ENCODE measurements at places on chromosomes 12 and 14.

DNA sequence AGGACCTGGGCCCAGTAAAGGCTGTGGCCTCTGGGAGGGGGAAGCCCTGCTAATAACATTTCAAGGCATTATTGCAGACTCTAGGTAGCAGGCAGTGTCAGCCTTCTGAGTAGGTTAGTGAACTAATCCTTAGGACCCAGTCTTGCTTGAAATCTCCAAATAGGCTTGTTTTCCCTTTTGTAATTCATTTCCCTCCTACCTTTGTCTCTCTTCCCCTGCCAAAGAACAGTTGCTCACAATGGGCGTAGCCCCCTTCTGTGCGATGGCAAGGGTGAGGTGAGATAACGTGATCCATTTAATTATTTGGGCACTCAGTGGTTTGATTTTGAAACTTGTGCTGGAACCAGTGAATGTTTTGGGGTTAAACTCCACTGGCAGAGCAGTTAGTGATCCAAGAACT lies 10.9 kb downstream of the PELI2 start:
- no peak for DNase-seq

GRCh38 chr12:6555018-6555691 lies 687 bp downstream of the IFFO1 start:
- DNase-seq: peak; percentile 63

DNA sequence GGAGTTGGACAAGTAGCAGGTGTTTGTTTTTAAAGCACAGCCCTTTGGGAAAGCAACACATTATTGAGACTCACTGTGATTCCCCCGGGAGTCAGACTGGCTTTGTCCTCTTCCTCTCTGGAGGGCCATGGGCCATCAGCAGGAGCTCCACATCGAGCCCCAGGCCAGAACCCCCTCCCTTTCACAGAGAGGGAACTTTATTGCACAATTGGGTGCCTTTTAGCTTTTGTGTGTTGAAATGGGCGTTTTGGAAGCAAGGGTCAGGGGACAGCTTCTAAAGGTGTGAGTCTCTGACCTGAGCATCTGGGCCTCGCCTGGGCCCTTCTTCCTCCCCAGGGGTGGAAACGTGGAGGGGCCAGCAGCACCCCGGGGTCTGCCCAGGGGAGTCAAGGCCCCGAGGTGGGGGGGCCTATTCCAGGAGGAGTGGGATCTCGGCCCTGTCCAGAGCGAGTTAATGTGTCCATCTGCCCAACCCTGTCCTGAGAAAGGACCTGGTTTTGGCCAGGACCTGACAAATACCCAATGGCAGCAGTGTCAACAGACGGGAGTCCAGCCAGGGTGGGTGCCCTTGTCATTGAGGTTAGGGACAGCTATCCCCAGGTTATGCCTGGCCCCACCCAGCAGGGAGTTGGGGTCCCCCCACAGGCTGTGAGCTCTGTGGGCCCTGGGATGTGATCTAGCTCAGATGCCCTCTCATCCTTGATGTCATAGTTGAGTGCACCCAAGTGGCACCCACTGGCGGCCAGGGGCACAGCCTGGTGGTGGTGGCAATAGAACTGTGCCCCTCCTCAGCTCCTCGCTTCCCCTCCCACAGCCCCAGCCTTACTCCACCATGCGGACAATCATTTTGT lies 37.1 kb downstream of the SLC8B1 start:
- no peak for DNase-seq

DNA sequence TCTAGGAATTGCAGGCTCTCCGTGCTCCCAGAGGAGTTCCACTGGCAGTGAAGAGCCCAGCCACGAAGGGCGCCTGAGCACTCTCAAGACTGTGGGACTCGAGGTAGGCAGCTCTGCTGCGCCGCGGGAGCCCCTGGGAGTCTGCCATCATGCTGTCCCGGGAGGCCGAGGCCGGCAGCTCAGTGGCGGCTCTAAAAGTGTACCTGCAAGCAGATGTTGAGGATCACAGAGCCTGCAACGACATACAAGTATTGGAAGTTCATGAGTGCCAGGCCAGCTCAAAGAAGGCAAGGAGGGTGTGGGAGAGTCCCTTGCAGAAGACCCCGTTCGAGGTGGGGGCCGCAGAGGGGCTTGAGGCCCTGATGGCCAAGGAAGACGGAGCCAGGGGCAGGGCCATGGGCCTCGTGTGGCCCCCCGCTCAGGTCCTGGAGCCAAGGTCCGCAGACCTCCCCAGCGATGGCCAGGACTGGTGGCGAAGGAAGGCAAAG lies 62.7 kb downstream of the MUCL1 start:
- no peak for DNase-seq

GRCh38 chr12:75862692-75863471 lies 168.7 kb downstream of the PHLDA1 start:
- DNase-seq: no peak

DNA sequence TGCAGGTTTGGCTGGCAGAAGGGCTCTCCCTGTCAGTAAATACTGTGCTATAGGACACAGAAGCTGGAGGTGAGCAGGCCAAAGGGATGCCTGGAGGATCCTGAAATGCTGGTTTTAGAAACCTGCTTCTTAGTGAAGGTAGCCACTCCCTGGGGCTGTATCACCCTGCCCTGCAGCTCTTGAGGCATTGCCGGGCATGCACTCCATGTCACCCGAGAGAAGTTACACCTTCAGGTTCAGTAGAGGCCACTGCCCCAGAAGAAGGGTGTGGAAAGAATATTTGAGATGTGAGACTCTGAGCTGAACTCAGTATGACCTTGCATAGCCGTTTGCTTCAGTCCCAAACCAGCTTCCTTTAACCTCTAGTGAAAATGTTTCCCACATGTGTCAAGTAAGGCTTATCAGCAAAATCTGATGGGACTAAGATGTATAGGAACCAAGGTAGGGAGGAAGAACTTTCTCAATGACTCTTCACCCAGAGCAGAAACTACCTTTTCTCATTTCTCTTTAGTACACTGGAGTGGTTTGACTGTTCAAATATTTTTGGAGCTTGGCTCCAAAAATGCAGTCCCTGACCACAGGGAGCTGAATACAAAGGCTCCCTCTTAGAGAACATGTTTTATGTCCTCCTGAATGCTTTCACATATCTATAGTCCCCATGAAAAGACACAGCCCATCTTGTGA lies 164.5 kb upstream of the DYRK2 start:
- no peak for DNase-seq

DNA sequence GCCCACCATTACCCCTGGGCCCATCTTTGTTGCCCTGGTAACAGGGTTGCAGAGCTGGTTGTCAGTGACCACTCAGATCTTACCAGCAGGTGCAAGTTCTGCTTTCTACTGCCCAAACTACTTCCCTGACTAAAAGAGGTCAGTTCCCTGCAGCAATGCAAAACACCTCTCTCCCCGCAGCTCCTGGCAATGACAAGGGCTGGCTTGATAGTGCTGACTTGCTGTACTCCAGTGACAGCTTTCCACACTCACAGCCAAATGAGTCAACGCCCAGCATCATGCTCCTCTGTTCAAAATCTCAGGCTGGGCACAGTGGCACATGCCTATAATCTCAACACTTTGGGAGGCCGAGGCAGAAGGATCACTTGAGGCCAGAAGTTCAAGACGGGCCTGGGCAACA lies 90.6 kb downstream of the CIT start:
- DNase-seq: peak; percentile 64

GRCh38 chr14:54981698-54982097 lies 45.2 kb downstream of the WDHD1 start:
- DNase-seq: peak; percentile 56

- no peak for DNase-seq
Observed at GRCh38 chr12:19620222-19620621, 180.9 kb downstream of the AEBP2 start.

DNA sequence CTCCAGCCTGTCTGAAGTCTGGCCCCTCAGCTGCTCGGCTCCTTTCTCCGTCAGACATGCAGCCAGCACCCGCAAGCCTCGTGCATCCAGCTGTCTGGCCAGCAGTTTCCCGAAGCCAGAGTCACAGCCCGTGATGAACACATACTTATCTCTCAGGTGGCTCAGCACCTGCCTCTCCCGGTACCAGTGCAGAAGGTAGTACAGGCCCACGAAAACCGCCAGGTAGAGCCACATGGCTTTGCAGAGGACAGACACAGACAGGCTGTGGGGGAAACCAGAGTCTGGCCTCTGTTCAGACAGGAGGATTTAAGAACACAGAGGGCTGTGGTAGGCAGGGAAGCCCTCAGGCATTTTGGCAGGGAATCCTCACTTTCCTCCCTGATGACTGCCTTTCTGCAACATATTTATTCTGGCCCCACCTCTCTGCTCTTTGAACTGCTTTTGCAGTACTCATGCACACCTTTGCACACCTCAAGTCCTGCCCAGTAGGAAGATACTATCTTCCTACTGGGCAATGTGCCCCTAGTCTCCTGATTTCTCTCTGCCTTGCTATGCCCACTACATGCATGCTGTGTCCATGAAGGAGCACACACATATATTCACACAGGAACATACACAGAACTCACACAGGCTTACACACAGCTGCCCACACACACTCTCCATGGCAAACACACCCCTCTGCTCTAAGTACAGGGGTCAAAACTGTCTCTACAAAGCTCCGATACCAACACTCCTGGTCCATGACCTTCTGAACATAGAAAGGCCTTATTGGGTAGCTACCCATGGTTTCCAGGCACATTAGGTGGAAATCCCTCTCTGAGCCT lies at the start of gene RDH16:
Gene RDH16, minus strand, starts transcription at position 380 of the 824 bp plus-strand sequence. Its CDS starts 146 bp downstream, at position 234.
- DNase-seq: no peak

DNA sequence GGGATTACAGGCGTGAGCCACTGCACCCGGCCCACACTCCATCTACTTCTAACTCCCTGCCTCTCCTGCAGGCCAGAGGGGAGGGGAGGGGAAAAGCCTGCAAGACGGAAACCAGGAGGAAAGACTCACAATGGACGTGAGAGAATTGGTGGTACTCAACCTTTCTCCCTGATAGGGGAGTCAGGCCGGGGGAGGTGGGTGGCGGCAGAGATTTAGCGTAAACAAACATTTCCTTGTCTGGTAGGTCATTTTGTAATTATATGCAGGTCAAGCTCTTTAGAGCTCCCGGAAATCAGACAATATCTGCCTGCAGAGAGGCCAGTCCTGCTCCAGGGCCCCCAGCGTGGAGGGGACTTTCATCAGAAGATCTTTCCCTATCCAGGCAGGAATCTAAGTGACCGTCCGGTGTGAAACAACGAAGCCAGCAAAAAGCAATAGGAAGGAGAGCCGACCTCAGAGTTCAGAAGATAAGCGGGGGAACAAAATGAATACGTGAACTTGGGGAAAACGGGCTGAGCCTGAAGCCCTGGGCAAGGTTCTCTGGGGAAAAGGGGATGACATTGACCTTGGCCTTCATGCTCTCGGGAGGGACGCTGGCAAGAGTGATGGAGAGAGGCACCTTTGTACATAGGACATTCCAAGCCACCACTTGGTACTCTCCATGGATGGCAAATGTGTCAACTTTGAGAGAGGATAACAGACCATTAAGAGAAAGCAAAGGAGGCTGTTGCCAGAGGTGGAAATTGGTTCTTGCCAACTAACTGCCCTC lies 62.3 kb downstream of the SPRING1 start:
- DNase-seq: no peak

DNA sequence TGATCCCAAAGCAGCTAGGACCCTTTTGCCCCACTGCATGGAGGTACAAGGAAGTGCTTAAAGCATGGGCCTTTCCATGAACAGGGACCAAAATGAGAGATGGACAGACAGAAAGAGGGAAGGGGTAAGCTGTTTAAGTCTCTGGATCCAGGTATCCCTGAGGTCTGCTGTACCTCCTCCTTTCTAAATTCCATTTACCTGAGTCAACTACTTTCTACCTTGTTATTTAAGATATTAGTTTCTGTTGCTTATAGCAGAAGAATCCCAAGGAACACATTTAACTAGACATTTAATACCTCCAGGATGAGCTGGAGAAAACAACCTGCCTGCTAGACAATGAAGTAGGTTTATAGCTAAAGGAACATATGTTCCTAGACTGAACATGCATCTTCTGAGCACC lies 157.6 kb upstream of the TMCC3 start:
- DNase-seq: no peak

DNA sequence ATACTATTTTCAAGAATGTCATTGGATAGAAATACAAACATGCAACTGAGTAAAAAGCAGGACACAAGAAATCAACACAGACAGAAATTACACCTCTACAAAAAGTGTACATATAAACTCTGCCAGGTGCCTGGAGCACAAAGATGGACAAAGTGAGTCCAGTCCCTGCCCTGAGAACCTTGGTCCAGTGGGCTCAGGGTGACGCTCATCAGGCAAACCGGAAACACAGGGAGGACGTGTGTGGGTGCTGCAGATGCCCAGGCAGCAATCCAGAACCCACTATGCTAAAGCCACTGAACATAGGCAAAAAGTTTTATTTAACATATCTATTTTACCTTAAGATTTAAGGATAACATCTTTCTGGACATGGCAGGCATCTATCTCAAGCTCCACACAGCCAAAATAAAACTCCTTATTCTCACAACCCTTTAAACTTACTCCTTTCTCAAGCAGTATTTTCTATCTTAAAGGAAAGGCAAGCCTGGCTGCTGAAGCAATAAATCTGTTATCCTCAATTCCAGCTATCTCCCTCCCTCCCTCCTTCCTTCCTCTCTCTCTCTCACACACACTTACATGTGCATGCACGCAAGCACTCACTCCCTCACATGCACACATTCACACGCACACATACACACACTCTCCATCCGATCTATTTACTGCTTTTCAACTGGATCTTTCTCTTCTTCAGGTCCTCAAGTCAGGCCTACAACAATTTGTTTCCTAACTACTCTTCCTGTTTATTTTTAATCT lies 10.2 kb downstream of the PPP1R13B start:
- DNase-seq: no peak

GRCh38 chr12:3308063-3308462 lies 182.9 kb upstream of the PRMT8 start:
- DNase-seq: no peak

- no peak for DNase-seq
Observed at GRCh38 chr12:102957339-102958050, at the start of gene ASCL1. ASCL1 (plus strand) TSS chr12:102957674; CDS start chr12:102958245, 571 bp downstream.

- DNase-seq: peak; percentile 87
Observed at GRCh38 chr12:14167005-14167628, 185.7 kb upstream of the GRIN2B start.

DNA sequence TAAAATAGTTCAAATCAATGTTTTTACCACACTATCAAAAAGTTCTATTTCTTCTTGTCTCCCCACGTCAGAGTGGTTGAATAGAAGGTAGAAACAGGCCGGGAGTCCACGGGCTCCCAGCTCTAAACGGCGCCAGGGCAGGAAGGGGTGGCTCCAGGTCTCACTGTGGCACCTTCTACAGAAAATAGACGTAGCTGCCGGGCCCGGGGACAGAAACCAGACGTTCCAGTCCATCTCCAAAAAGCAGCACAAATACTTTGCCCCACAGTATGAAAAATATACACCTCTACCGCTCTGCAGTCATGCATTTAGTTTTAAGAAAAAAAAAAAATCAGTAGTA lies 30.9 kb downstream of the CCNK start:
- DNase-seq: no peak

DNA sequence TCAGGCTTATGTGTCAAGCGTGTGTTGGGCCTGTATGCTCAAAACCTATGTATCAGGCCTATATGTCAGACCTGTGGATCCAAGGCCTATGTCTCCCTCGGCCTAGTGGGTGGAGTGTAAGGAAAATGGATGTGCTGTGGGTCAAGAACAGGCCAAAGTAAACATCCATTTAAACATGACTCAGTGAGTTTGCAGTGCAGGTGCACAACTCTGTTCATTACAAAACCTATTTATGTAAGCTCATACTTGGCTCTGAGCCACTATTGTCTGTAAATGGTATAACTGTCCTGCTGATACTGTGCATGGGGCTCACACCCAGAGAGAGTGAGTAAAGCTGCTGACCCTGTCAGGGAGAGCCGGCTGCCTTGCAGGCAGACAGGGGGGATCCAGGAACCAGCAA lies 249.7 kb upstream of the AVPR1A start:
- no peak for DNase-seq
